CD8-positive, alpha-beta memory T cell (primary cell): ENCODE measurements at places on chromosomes 16 and 17. TPM values are rescaled to one million over a fixed set of nuclear protein-coding genes. Genes with fewer than 3 reads are reported as not detected.
A peak's percentile ranks its signal among the peaks of the same experiment; 100 is the strongest.

- DNase-seq, result no peak
Measured at GRCh38 chr16:56679818-56680217, 2.5 kb upstream of the MT1X start.

DNA sequence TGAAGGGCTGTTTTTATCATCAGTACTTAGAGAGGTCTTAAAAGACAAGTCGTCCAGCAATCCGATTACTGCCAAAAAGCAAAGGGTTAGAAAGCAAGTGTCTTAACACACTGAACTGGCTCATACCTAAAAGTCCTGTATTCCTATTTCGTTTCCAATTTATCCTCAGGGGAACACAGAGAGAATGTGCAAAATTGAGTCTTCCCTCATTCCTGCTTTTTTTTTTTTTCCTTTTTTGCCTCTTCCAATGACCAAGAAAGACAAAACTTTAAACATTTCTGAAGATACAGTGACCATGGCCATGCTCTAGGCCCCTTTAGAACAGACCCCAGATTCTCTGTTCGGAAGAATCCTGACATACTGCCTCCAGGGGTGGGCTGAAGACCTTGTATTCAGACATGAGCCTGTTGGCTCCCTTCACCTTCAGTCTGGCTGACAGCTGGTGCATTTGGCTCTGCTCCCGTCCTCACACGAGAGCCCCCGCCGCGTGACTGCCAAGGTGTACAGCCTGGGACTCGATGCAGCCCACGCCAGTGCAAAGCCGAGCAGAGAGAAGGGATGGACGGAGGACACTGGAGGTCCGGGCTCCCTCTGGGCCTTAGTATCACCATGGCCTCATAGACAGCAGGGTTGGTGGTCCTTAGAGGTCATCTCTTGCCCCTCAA lies 47.0 kb downstream of the COTL1 start:
- DNase-seq, result no peak

DNA sequence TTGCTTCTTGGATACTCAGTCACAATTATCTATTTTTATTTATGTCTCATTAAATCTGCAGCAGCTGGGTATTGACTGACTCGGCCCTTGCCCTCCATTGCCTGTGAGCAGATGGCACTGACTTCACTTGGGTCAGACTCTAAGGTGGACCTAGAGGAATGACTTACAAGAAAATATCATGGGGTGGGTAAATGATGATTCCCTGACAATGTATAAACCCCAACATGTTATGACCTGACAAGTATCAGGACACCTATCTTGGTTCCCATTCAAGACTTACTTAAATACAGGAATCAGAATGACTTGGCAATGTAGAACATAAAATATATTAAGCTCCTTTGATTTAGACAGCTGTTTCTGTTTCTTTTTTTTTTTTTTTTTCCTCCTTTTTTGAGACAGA lies 953.5 kb downstream of the CDH11 start:
- DNase-seq, result no peak

- DNase-seq, result no peak
Measured at GRCh38 chr16:85491798-85492294, 121.3 kb upstream of the GSE1 start.

DNA sequence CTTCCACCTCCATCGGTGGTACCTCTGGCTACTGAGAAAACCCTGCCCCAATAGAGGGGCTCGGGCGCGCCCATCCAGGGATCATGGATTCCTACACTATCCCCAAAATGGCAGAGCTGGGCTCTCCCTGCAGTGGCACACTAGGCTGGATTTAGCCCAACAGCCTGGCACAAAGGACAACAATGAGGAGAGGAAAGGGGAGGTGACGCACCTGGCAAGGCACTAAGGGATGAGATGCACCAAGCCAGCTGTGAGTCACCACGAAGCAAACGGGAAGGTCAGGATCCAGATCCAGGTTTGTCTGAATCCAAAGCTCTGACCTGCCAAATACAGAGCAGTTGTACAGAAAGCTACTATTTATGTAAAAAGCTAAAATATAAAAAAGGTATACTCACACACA lies 18.1 kb downstream of the UBE2O start:
- DNase-seq, result no peak

RHBDF1 gene
- 0.59 TPM for total RNA-seq

GRCh38 chr17:78991017-78991738 lies 11.5 kb upstream of the LGALS3BP start:
- no peak for DNase-seq

NXPH3 gene
- total RNA-seq, result 0.44 TPM

GRCh38 chr16:30829130-30830071 lies 42.4 kb upstream of the ZNF629 start:
- no peak for DNase-seq

DNA sequence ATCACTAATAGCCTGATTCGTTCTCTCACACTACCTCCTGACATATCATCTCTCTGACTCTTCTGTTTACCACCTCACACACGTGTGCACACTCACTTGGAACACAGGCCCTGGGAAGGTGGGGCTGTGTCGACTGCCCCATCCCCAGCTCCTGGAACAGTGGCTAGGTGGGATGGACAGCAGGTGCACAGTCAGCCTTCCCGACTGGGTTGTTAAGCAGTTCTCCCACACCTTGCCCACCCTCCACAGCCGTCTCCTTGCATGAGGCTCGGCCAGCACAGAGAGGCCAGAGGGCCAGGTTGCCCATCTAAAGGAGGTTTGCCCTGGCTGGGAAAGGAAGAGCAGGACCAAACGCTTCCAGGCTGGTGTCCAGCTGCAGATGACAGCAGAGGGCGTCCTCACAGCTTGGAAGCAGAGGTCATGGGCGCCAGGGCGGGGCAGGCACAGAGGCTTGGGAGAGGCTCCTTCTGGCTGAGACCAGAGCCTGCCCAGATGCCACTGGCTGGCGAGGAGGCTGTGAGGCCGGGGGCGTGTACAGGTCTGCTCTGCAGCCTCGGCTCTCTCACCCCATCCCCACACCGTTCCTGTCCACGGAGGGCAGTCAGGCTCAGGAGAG lies 92.8 kb downstream of the AMFR start:
- DNase-seq, result no peak

KRT33B gene
- total RNA-seq, result not detected

TBX6 gene
- 0.71 TPM for total RNA-seq

DNA sequence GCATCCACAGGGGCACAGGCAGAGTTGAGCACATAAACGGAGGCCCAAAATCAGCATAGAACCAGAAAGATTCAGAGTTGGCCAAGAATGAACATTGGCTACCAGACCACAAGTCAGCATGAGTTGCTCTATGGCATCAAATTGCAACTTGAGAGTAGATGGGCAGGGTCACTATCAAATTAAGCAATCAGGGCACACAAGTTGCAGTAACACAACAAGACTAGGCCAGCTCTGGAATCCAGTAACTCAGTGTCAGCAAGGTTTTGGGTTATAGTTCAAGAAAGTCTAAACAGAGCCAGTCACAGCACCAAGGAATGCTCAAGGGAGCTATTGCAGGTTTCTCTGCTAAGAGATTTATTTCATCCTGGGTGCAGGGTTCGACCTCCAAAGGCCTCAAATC lies 12.9 kb downstream of the G6PC1 start:
- no peak for DNase-seq

DNA sequence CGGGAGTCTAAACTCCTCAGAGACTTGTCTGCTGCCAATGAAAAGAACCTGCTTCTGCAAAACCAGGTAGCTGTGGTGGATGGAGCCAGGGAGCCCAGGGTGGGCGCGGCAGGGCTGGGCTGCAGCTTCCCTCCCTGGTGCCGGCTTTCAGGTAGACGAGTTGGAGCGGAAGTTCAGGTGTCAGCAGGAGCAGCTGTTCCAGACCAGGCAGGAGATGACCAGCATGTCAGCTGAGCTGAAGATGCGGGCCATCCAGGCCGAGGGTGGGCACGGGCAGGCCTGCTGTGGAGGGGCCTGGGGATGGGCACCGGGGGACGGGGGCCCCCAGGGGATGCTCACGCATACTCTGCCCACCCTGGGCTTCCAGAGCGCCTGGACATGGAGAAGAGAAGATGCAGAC lies 3.2 kb upstream of the RAC3 start:
- DNase-seq, result no peak

DNA sequence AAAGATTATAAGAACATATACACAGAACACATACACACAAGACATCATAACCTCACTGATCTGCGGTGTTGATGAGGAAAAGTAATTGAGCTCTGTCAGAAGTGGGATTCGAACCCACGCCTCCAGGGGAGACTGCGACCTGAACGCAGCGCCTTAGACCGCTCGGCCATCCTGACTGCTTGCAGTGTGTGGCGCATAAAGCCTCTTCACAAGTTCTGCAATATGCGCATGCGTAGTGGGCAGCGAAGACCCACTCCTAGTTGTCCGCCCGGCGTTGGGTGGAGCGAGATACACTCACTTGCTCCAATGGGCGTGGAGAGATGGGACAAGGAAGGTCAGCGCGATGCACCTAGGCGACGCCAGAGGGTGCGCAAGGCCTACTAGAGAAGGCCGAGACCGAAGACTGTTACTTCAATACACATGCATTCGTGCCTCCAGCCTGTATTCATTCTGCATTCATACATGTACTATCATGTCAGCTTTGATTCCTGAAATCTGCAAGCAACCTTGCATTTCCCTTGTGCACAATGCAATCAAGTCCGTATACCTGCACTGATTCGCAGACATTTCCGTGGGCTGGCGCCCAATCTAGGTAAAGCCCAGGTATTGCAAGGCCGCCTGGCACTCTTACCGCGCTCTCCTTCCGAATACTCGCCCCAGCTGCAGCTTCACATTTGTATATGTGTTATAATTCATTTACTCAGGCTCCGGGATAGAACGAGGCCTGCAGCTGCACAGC lies 16.1 kb upstream of the PLLP start:
- peak; percentile 100 for DNase-seq

DNA sequence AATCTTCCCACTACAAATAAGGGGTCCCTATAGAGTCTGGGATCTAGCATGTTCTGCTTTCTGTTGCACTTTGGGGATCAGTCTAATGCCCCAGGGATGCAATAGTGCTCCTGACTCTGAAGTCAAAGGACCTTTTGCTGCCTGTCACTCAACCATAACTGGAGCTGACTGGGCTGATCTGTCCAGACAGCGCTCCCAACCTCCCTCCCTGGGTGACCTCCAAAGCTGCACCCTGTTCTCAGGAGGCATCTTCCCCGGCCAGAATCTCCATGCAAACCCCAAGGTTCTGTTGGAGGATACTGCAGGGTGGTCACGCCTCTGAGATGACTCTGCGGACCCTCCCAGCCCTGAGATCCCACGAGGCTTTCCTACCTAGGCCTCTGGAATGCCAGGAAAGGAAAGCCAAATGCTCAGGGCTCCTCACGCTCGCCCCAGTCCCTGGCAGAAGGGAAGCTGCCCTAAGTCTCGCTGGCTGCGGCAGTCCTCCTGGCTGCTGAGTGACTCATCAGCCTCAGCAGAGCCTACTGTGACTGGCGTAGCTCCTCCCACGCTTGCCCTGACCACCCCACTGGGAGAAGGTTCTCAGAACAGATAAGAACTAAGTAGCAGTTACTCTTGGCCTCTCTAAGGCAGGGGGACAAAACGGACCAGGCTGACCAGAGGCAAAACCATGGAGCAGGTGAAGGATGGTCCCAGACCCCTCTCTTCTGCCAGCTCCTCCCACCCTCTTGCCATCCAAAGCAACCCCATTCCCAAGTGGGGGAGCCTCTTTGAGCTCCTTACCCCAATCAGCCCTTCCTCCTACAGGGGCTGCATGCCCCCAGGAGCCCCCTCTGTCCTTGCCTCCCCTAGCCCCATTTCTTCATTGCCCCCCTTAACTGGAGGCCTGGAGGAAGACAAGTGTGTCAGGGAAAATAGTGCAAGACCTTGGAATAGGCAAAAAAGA lies 124.1 kb upstream of the TNRC6C start:
- no peak for DNase-seq

GRCh38 chr17:29927546-29927945 lies 2.5 kb downstream of the SSH2 start:
- DNase-seq, result no peak

DNA sequence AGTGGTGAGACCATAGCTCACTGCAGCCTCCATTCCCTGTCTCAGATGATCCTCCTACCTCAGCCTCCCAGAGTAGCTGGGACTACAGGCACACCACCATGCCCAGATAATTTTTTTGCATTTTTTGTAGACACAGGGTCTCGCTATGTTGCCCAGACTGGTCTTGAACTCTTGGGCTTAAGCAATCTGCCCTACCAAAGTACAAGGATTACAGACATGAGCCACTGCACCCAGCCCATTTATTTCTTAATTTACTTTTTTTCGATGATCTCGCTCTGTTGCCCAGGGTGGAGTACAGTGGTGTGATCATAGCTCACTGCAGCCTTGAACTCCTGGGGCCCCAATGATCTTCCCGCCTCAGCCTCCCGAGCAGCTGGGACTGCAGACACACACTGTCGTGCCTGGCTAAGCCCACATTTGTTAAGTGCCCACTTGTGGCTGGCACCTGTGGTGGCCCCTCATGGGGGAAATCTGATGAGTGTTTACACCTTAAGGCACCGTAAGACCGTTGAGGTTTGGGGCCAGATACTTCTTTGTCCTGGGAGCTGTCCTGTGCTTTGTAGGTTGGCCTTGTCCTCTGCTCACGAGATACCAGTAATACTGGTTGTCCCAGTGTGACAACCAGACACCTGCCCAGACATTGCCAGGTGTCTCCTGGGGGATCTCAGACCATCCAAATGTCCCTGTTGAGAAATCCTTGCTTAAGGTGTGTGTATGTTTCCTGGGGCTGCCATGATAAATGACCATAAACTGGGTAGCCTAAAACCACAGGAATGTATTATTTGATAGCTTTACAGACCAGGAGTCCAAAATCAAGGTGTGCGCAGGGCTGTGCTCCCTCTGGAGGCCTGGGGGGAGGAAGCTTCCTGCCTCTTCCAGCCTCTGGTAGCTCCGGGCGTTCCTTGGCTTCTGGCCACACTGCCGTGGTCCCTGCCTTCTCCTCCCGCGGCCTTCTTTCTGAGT lies 141.4 kb upstream of the GSE1 start:
- DNase-seq, result no peak

DNA sequence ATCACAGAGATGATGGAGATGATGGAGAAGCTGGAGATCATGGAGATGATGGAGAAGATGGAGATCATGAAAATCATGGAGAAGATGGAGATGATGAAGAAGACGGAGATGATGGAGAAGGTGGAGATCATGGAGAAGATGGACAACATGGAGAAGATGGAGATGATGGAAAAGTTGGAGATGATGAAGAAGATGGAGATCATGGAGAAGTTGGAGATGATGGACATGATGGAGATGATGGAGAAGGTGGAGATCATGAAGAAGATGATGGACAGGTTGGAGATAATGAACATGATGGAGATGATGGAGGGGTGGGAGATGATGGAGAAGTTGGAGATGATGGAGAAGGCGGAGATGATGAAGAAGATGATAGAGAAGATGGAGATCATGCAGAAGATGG lies 34.5 kb downstream of the RBFOX3 start:
- DNase-seq, result no peak

GRCh38 chr17:76695059-76695831 lies 15.5 kb downstream of the MXRA7 start:
- DNase-seq, result no peak
